Ammon's horn (tissue), 1 donor: ENCODE measurements at places on chromosomes 6 and 20.

DNA sequence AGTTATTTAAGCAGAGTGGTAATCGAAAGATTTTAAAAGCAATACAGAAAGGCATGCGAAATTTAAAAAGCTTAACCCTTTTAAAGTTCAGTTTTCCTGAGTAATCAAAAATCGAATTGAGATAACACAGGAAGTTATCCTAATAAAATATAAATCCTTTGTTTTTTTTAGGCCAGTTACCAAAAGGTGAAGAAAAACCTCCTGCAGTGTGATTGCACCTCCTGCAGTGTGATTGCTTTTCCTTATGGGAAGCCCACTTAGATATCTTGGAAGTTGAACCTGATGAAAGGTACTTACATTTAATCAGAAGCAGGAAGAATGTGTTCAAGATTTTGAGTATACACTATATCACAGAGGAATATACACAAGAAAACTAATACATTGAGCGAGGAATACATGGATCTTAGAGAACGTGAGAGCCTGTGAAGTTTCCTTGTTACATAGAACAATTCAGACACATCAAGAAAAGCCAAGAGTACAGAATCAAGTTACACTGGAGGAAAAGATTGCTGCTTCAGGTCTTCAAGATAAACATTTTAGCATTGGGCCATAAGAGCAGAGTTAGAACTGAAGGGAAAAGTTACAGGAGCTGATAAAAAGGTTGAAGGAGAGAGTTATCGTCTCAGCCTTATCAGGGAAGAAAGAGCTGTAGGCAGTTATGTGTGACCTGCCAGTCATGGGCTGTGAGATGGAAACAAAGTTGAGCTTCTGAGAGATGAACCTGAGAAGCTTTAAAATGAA is 7.7 kb upstream of the TMEM181 start:
- no peak for DNase-seq

- DNase-seq, result no peak
Observed at GRCh38 chr6:134909701-134910592, 40.0 kb downstream of the ALDH8A1 start.

GRCh38 chr6:115001731-115002350 is 659.0 kb upstream of the HS3ST5 start:
- no peak for DNase-seq

- DNase-seq, result no peak
Observed at GRCh38 chr6:42010185-42010891, 40.0 kb upstream of the TAF8 start.

DNA sequence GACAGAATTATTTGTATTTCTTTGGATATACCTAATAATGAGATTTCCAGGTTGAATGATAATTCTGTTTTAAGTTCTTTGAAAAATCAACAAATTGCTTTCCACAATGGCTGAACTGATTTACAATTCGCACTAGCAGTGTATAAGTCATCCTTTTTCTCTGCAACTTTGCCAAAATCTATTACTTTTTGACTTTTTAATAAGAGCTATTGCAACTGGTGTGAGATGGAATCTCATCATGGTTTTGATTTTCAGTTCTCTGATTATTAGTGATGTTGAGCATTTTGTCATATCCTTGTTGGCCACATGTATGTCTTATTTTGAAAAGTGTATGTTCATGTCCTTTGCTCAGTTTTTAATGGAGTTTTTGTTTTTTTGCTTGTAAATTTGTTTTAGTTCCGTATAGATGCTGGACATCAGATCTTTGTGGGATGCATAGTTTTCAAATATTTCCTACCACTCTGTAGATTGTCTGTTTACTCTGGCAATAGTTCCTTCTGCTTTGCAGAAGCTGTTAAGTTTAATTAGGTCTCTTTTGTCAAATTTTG is 409.8 kb upstream of the CITED2 start:
- no peak for DNase-seq

DNA sequence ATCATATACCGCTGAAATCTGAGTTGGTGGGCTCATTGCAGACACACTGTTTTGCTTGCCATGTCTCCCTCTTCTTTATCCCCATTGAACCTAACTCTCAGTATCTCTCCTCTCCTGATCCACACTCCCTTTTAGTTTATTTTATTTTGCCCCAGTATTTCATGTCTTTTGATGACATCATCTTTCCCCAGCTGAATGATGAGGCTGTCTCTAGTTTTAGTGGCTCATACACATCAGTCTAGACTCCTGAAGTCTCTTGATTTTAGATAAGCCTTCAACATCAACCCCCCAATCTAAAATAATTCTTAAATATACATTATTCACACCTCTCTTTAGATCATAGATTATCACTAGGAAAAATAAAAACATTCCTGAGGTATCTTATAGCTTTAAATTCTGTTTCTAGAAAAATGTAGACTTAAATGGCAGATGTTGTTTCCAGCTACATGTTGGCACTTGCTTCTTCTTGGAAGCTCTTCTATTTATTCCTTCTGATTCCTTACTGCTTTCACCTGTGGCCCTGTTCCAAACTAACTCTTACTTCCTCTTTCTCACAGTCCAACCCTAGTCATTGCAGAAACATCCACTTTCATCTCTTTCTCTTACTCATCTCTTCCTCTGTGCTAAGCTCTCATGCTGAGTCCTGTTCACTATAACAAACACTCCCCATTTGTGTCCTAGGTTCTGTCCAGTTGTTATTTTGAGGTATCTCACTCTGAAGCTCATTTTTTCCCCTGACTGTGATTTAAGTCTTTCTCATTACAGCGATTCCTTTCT is 191.9 kb upstream of the SLC35B3 start:
- DNase-seq, result no peak

GRCh38 chr6:16305246-16305725 is 66.9 kb downstream of the GMPR start:
- no peak for DNase-seq

DNA sequence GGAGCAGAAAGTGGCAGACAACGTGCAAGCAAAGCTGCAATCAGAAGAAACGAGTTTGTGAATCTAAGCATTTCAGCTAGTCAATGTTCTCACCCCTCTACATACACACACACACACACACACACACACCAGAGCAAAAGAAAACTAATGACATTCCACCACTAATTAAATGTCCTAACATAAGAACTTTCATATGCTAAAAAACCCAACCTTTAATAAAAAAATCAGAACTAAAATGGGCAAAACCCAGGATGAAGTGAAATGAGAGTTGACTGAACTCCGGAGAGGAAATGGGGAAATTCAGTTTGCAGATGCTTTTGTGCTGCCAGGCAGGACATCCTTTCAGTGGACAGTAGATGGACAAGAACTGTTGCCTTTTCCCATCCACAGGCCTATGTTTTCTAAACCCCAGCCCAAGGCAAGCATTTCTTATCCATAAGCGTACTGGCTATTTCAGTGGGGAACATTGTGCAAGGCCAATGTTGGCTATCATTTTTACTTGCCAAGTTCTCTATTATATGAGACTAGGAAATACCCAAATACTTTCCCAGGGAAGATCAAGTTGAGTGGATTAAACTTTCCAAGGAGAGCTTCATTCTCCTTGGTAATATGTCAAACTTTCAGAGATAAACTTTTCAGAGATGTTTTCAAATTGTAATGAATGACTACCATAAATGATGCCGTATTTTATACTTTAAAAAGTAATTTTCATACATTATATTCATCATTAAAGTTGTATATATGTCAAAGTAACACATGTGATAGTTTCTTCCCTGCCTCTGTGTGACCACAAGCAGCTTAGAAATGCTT is 27.3 kb downstream of the RIN2 start:
- DNase-seq, result no peak

GRCh38 chr6:43917878-43918382 is 147.9 kb downstream of the VEGFA start:
- no peak for DNase-seq

DNA sequence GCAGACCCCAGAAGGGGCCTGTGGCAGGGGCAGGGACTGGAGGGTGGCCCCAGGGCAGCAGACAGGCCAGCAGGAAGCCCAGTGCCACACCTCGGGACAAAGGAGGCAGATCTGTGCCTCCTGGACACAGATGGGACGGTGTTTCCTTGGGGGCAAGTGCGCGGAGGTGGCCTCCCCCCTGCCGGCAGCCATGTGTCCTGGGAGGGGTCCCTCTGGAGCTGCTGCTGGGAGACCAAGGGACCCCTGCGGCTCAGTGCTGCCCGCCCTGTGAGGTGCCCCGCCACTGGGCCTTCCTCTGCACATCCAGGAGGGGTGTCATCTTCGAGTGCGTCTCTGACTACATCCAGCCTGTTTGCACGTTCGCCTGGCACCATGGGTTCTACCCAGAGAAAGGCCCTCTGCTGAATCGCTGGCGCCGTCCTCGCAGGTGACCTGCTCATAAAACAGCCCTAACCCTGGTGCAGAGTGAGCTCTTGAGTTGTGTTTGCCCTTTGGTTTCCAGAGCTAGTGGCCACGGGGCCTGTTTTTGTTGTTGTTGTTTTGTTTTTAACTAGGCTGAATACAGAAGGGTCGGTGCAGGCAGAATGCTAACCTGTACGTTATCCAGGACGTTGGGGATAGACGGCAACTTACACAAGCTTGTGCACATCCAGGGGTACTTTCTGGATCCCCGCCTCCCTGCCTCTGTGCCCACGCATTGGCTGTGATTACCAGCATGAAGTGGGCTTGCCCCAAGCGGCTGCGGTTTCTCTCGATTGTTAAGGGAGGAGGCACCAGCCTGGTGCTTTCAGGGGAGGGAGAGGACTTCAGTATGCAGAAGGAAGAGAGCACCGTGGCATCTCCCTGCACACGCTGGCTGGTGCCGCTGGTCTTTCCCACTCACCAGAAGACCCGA is 1.3 kb upstream of the KCNQ2 start:
- no peak for DNase-seq

GRCh38 chr6:34102099-34102656 is 43.7 kb downstream of the GRM4 start:
- no peak for DNase-seq

DNA sequence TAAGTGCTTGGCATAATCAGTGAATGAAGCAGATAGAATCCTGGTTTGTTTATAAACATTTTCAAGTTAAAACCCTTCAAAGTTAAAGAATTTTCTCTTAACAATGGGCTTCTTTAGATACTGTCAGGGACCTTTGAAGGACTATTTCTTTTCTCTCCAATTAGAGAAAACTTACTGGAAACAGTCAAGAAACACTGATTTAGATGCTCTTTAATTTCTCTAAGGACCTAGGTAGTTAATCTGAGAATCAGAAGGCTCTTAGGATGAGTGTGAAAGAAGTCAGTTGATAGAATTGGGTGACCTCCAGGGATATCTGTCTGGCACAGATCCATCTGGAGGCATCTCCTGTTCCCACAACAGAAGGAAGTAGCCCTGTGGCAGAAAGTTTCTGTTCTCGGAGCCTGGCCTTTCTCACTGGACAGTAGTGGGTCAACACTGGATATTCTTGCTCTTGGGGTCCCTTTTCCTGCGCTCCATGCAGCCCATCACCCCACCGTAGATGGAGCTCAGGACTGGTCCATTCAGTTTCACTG is 22.5 kb downstream of the KIAA0408 start:
- no peak for DNase-seq

DNA sequence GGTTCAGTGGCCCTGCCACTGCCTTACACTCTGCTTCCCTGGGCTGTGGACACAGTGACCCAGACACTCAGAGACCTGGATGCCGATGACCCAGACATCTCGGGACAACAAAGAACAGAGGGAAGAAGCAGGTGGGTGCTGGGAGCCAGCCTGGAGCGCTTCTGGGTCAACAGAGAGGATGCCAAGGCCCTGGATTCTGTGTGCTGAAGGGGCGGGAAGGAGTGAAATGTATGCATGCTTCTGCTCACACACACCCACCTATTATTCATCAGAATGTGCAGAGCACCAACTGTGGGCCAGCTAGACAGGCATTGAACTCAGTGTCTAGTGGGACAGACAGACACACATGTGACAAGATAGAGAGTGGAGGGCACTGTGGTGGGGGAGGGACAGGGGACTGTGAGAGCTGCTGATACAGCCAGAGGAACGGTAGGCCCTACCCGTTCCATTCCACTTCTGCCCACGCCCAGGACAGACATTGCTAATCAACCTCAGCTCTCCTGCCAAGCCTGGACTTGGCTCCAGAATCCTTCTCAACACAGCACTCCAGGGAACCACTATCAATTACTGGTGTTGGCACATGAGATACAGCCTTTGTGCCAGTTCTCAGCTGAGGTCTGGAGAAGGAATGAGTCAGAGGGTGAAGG is 20.2 kb downstream of the KCNK15 start:
- DNase-seq, result peak; percentile 22

GRCh38 chr6:69863766-69864165 is 2.6 kb upstream of the COL19A1 start:
- DNase-seq, result no peak

GRCh38 chr6:75201901-75202672 is 3.8 kb downstream of the COL12A1 start:
- no peak for DNase-seq

- no peak for DNase-seq
Observed at GRCh38 chr20:39571171-39571570, 609.0 kb downstream of the DHX35 start.

GRCh38 chr6:56833873-56834272 is 121.0 kb upstream of the BEND6 start:
- DNase-seq, result no peak

GRCh38 chr20:43460830-43461200 is 3.1 kb downstream of the SRSF6 start:
- DNase-seq, result no peak

GRCh38 chr6:144075187-144075586 is 20.2 kb downstream of the SF3B5 start:
- no peak for DNase-seq

DNA sequence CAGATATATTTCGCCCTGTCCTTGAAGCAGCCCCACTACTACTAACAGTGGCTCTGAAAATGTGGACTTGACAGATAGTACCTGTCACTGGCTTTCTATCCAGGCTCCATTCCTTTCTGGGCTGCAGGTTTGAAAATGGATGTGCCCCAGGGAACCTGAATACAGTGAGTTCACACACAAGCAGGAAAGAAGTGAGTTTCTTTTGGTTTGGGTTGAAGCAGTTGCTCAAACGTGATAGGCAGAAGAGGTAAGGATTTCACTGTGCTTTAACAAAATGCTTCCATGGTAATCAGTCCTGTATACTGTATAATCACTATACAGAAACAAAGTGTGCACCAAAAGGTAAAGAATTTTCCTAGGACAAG is 382.9 kb downstream of the PRKN start:
- DNase-seq, result no peak
